Thoracic aorta (tissue), 2 donors: ENCODE measurements at places on chromosomes 16 and 17. TPM values are rescaled to one million over a fixed set of nuclear protein-coding genes. Genes with fewer than 3 reads are reported as not detected.

GRIN2C gene
- total RNA-seq, result 0.42 TPM

PRR29 gene
- total RNA-seq, result not detected

RHBDL1 gene
- total RNA-seq, result 8.0 TPM

MSLN gene
- 1.3 TPM for total RNA-seq

TUBB3 gene
- 18.0 TPM for total RNA-seq

MEIOB gene
- not detected for total RNA-seq

HOXB9 gene
- total RNA-seq, result not detected

PLCD3 gene
- total RNA-seq, result 79.3 TPM

UMOD gene
- total RNA-seq, result not detected

VAT1L gene
- 27.1 TPM for total RNA-seq

KAT2A gene
- 31.3 TPM for total RNA-seq

TP53TG3C gene
- not detected for total RNA-seq

PRSS22 gene
- not detected for total RNA-seq

USP31 gene
- 19.6 TPM for total RNA-seq

AFMID gene
- 44.0 TPM for total RNA-seq

TLCD2 gene
- 8.3 TPM for total RNA-seq

RNF43 gene
- total RNA-seq, result under 0.01 TPM

HS3ST3A1 gene
- 5.4 TPM for total RNA-seq

IL21R gene
- total RNA-seq, result 0.14 TPM

RAI1 gene
- total RNA-seq, result 21.0 TPM

SHISA6 gene
- total RNA-seq, result not detected

MRPL38 gene
- total RNA-seq, result 56.2 TPM

MLYCD gene
- total RNA-seq, result 14.1 TPM

KRTAP3-1 gene
- total RNA-seq, result not detected

OR4D1 gene
- total RNA-seq, result not detected

MIF4GD gene
- 32.5 TPM for total RNA-seq

COX6A2 gene
- not detected for total RNA-seq

RGS9 gene
- 3.2 TPM for total RNA-seq

GRB7 gene
- 0.85 TPM for total RNA-seq
